Activated T-cell treated with anti-CD3 and anti-CD28 coated beads for 4 hours (primary cell): ENCODE measurements at places on chromosomes 7 and 10.

DNA sequence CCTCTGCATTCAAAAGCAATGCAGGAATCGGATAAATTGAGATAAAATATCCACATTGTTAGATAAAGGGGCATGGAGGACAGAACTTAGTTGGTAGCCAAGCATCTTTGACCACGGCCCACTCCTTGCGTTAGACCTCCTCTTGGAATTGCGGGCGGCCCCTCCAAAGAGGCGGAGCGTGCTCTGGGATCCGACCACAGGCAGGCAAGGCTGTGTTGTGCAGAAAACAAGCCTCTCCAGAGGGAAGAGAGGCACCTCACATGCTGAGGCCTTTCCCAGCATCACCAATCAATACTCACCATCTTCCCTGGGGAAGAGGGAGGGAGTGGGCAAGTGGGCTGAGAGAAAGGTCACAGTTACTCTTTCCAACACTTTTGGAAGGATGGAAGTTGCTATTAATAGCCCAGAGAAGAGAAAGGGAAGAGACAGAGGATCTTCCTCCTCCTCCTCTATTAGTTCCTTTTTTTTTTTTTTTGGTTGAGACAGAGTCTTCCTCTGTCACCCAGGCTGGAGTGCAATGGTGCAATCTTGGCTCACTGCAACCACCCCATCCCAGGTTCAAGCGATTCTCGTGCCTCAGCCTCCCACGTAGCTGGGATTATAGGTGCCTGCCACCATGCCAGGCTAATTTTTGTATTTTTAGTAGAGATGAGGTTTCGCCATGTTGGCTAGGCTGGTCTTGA, 49.7 kb upstream of the NRF1 start:
- no peak for DNase-seq

- no peak for DNase-seq
Observed at GRCh38 chr7:4282434-4283223, 399.5 kb upstream of the FOXK1 start.

- DNase-seq: no peak
Observed at GRCh38 chr10:129345763-129346162, 121.3 kb upstream of the MGMT start.

GRCh38 chr7:82429408-82429807, 14.2 kb downstream of the CACNA2D1 start:
- no peak for DNase-seq

DNA sequence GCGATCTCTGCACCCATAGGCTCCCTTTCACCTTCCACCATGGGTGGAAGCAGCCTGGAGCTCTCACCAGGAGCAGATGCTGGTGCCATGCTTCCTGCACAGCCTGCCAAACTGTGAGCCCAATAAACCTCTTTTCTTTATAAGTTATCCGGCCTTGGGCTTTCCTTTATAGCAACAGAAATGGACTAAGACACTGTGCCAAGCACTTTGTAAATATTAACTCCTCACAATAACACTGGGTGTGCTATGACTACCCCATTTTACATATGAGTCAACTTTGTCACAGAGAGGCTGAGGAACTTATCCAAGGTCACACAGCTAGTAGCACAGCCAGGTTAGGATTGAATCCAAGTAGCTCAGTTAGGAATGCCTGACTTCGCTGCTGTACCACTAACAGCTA, 79.7 kb upstream of the KCNMA1 start:
- no peak for DNase-seq

- DNase-seq: no peak
Observed at GRCh38 chr10:70917226-70917625, 28.9 kb upstream of the PCBD1 start.

DNA sequence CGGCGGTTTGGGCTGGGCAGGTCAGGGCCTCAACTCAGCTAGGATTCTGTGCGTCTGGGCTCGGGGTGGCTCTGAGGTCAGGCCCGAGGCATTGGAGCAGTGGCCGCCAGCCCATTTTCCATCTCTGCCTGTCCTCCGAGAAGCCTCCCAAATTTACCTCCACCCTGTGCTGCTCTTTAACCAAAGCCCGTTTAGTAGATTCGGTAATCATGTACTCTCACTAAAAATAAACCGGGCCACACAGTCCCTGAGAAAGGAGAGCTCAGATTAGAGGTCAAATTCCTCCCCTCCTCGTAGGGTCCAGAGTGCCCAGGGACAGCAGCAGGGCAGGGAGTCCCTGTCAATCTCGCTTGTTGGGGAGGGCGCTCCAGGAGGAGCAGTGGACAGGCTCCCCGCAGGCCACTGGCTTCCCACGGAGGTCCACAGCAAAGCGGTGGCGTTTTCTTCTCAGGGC, 88.7 kb upstream of the CHST15 start:
- DNase-seq: no peak

DNA sequence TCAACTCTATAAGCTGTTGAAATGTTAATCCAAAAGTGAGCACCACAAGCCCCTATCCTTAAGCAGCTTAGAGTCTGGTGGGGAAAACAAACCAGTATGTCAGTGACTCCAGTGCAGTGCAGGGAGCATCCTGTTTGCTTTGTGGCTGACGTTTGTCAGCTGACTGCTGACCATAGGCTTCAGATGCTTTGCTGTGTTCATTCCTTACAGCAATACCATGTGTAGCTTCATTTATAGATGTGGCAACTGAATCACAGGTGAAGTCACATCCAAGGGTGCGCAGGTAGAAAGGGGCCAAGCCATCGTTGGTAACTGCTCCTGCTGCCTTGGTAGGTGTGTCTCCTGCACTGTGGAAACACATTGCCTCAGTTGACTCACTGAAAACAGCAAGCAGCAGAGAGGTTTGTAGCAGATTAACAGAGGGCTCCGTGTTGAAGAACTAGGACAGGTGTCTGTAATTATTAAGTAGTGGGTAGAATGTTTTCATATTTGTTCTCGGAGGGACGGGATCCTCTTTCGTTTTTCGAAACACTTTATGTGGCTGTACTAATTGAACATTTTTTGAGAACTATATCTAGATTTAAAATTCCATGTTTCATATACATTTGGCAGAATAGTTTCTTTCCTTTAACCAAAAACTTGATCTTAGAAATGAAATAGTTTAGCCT, 2.0 kb downstream of the INSIG1 start:
- DNase-seq: no peak

DNA sequence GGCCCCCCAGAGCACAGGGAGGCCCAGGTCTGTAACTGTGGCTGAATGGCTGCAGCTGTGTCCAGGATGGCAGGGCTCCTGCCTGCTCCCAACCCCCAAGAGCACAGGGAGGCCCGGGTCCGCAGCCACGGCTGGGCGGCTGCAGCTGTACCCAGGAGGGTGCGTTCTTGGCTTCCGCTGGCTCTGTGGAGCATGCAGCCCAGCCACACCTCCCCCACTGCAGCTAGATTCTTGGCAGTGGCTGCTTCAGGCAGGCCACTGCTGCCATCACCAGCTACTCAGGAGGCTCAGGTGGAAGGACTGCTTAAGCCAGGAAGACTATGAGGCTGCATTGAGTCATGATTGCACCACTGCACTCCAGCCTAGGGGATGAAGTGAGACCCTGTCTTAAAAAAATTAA, 27.9 kb downstream of the C7orf25 start:
- no peak for DNase-seq

DNA sequence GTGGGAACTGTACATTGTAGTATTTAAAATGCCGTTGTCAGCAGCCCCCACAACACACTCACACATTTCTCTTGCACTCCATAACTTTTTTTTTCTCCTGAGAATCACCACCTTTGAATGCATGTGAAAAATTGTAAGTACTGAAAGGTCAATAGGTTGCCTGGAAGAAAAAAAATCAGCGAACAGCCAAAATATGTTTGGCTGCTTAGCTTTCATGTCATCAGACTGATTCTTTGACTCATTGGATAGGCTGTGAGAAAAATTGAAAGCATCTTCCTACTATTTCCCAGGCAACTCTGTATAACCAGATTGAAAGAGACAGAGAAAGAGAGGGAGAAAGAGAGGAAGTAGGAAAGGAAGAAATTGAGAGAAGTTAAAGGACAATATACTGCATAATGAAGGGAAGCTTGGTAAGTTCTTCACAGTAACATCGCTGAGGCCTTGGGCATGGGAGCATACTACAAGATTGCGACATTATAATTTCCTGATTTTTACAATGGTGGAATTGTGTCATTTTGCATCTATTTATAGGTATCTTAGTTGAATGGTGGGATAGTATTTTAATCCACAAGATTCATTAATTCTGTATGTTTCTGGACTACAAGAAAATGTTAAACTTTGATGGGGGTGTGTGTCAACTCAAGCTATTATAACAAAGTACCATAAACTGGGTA, 249.3 kb upstream of the KCND2 start:
- DNase-seq: no peak

- no peak for DNase-seq
Observed at GRCh38 chr10:106942035-106942662, 222.4 kb downstream of the SORCS1 start.

GRCh38 chr7:151925446-151926335, 30.6 kb upstream of the GALNTL5 start:
- no peak for DNase-seq

GRCh38 chr7:106938803-106939202, 73.7 kb downstream of the PIK3CG start:
- no peak for DNase-seq

- no peak for DNase-seq
Observed at GRCh38 chr10:105258036-105258673, 617.1 kb downstream of the SORCS3 start.
